ENCODE measurements at places on chromosomes 4 and X.

DNA sequence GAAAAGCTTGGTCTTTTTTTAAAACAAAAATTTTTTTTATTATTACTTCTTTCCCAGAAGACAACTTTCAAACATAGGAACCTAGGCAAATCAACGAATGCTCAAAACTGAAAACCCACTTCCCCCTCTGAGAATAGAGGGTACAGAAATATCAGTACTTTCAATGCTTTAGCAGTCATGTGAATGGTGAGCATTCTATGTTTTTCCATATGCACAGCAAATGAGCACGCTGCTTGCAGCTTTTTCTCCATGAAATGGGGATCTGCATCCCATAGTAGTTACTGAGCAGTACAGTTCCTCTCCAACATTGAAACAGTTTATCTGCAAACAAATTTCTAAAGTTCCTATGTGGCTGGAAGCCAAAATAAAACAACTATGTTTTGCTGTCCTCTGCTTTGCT is 108.4 kb upstream of the BMP2K start:
- no peak for DNase-seq

DNA sequence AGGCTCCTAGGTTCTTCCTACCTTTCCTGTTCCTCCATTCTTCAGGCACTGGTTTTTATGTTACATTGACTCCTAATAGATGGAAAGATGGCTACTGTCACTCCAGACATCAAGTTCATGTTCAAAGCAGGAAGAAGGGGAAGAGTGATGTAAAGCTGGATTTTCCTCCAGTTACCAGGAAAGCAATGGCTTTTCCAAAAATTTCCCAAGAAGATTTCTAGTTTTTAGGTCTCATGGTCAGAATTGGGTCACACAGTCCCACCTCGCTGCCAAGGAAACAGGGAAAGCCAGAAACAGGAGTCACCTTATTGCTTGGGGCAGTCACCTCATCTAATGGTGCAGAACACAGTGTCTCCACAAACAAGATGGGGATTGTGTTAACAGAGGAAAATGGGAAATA is 21.5 kb downstream of the RXFP1 start:
- DNase-seq: no peak

DNA sequence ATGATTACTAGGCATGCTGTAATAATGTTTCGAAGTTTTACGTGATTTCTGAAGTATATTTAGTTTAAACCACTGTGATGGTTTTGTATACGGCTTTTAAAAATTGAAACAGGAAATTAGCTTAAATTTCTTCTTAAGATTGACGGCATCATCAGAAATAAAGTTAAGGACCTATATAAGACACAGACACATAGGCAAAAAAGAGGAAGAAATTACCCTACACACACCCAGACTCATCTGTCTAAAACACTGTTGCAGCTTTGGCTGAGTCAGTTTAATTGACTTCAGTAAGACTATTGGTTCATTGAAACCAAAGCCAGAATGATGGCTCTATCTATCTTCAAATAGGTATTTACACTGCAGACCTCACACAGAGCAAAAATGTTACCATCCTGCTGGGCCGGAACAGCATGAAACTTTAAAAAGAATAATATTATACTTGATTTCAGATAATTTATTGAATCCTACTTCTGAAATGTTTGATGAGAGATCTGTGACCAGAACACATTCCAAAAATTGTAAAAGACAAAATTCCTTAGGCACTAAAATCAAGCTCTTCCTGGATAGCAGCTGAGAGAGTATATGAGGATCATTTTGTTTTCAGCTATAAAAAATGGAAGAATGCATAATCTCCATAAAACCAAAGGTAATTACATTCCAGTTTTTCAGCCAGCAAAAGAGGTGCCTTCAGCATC is 4.5 kb downstream of the HHIP start:
- no peak for DNase-seq

DNA sequence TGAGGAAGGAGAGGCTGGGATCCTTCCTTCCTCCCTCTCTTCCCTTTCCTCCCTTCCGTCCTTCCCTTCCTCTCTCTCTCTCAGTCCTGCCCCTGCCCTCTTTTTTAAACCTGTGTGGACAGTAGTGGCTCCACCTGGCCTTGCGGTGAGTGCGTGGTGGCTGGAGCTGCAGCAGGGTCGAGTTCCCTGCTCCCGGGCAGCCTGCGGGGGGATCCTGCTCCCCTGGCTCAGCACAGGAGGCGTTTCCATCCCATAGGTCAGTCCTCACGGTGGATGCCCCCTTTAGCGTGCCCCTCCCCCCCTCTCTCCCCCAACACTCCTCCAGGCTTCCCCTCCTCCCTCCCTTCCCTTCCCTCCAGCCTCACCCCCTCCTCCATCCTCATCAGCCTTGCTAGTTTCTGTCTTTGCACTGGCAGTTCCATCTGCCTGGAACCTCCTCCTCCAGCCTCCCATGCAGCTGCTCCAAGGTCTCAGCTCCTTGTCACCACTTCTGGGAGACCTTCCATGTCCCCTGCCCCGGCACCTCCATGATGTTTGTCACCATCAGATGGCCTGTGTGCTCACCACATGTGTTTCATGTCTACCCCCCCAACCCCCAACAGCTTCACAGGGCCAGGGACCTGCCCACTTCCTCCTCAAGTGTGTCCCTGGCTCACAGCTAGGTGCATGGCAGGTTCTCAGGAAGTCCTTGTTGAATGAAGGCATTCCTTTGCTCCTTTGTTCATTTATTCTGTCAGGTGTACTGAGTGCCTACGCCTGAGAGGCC is 68.4 kb downstream of the PSAPL1 start:
- no peak for DNase-seq

GRCh38 chr4:66590488-66591215 is 920.4 kb upstream of the EPHA5 start:
- DNase-seq: no peak

DNA sequence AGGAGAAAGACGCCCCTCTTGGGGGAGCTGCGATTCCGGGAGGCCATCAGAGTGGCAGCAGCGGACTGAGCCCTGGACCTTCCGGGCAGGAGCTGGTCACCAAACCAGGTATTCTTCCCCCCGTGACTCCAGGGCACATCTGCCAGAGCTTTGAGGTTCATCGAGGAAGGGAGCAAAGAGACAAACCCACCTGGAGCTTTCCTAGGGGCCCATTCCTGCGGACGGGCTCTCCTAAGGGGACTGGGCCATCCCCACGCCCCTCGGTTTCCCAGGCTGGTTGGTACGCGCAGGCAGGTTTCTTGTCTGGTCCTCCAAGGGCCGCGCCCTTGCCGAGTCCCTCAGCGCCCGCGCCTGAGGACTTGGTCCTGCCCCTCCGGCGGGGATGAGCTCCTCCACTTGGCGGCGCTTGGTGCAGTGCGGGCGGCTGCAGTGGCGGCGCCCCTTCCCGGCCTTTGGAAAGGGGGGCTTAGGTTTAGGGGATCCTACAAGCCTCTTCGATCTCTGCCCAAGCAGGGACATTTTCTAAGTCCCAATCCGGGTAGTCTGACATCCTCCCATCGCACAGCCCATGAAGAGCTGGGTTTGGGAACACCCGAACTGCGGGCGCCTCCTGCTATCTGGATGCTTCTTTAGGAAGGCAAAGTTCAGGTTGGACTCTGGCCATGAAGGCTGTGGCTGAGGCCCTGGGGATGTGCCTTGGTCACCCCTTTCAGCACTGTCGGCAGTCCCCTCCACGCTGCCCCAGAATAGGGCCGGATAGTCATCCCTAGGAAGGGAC is 538 bp downstream of the STBD1 start:
- peak; percentile 57 for DNase-seq

DNA sequence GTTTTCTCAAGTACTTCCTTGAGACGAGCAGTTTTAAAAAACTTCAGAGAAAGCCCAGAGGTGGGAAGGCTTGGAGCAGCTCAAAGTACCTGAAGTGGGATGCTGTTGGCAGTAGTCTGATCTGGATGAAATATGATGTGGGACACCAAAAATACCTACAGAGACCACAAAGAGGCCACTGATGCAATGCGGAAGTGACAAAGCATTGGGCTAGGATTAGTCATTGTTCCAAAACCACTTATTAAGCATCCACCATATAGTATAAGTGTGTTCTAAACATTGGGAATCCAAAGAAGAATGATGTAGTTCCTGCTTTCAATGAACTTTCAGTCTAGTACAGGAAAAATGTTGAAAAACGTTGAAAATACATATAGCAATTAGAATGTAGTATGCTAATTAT is 386.1 kb upstream of the CNKSR2 start:
- DNase-seq: peak; percentile 34

GRCh38 chr4:37236165-37236564 is 8.4 kb upstream of the NWD2 start:
- no peak for DNase-seq

DNA sequence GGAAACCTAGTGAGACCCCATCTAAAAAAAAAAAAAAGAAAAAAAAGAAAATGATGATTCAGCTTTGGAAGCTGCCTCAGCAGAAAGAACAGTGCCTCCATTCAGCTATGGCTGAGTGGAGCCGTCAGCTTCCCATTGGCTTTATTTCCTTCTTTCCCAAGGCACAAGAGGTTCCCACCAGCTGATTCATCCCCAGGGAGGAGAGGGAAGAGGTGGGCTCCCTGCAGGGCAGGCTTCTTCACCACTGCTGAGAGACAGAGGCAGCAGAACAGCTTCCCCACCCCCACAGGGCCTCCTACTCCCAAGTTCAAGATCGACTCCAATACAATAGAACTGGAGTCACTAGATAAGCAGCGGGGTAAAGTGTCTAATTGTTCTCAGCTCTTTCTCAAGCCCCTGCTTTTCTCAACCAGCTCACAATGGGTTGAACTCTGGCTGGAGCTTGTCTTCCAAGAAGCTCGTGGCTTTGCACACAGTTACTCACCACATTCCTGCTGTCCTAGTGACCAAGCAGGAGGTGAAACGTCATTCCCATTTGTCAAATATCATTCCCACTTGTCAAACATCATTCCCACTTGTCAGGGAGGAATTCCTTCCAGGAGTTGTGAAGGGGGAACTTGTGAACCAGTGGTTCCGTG is 47.8 kb downstream of the FHDC1 start:
- peak; percentile 41 for DNase-seq

DNA sequence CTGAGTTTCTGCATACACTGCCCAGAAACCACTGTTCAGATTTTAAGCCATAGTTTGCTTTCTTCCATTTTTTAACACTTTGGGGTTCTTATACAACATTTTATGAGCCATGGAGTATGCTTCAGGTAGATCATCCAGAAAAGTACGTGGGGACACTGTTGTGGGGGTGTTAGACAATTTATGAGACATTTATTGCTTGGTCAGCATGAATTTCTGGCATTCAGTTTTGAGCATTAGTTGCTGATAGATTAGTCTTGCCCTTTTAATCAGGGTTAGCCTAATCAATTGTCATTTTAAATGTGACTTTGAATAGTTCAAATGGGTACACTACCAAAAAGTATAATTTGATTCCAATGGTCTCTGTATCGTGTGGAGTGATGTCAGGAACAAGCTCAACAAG is 434.9 kb downstream of the GPM6A start:
- no peak for DNase-seq

DNA sequence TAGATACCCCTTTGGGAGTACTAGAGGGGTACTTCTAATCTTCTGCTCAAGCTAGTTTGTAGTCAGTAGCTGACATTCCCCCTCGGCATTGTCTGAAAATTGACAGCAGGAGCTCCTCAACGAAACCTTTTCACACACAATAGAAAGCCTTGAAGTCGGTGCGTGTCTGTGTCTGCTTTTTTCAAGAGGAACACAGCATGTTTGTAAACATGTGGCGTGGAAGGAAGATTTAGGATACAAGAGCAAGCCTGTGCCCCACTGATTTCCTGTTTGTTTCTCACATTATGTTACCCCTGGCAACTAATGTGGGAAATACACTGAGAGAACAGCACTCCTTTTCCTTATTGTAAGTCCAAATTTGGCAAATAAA is 252.6 kb downstream of the ANKRD50 start:
- peak; percentile 46 for DNase-seq

- peak; percentile 52 for DNase-seq
Measured at GRCh38 chr4:101284546-101284945, 62.8 kb downstream of the PPP3CA start.

DNA sequence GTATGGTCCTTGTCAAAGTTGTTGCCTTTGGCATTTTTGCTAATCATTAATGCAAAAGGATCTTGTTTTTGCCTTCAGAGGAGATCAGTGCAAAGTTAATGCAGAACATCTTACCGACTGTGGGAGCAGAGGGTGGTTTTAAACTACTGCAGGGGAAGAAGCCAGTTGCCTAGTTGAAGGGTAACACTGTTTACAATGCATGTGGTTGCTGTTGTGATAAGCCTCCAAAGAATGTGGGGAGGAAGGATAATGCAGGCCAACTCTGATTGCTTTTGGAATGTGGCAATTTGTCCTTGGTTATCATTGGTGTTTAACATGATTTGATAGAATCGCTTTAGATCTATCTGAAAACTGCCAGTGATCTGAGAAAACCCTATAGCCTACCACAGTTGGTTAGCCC is 204.3 kb upstream of the TLL1 start:
- DNase-seq: peak; percentile 1

- DNase-seq: no peak
Measured at GRCh38 chr4:129335276-129335675, 239.3 kb downstream of the C4orf33 start.

DNA sequence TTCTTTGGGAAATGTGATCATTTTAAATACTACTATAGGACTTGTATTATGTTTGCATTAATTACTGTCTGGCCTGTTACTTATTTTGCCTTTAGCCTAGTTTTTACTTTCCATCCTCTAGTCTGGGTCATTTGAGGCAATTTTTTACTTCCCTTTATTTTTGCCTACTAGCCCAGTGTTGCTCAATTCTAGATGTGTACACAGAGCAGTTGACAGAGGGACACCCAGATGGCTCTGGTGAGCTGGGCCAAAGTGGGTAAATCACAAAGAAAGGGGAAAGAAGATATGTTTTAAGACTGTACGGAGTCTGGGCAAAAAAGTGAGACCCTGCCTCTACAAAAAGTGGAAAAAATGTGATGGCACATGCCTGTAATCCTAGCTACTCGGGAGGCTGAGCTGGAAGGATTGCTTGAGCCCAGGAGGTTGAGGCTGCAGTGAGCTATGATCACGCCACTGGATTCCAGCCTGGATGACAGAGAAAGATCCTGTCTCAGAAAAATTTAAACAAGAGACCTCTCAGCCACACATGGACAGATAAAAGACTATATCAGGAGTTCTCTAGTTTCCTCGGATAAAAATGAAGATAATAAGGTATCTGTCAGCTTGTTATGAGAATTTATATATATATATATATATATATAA is 35.7 kb downstream of the APOO start:
- no peak for DNase-seq

Data from AG10803 (cell line).